ENCODE measurements at places on chromosomes 5 and 9.

DNA sequence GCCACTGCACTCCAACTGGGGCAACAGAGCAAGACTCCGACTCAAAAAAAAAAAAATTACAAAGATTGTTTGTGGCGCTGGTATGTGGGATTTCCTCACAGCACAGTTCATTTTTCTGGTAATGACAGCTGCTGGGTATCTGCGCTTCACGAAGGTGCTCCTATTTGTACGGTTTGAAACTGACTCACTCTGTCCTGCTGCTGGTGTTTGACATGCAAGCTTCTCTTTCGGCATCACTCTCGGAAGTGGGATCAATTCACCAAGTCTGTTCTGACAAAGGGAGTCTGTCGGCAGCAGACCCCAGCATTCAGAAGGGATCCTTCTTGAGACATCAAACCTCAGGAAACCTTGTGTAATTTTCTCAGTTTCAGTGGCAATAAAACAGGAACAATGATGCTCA, 26.3 kb downstream of the MAML1 start:
- no peak for DNase-seq

DNA sequence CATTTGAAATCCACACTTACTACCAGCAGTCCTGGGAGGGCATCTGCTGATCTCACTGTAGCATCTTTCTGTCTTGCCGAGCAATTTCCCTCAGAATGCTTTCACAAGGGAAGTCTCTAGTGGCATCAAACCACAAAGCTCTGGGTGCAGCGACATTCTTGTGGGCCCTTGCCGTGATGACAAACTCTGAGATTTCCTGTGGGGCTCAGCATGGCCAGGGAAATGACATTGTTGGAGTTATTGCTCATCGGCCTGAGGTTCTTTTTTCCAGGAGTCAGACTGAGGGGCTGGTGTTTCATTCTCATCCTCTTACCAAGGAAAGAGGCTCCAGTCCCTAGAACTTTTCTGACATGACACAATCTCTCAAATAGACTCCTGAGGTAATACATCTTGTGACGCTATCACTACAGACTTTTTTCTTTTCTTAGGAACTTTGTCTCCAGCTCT, 51.4 kb downstream of the PFDN1 start:
- DNase-seq = peak; percentile 20

- DNase-seq = no peak
These were observed 303.8 kb upstream of the CDH18 start for GRCh38 chr5:20291766-20292165.

GRCh38 chr5:88924330-88924657, 41.3 kb upstream of the MEF2C start:
- DNase-seq = no peak

GRCh38 chr5:34555699-34556508, 100.2 kb upstream of the RAI14 start:
- no peak for DNase-seq

GRCh38 chr5:142055301-142055700, 42.5 kb upstream of the GNPDA1 start:
- DNase-seq = no peak

- no peak for DNase-seq
These were observed 687.1 kb downstream of the TAF11L14 start for GRCh38 chr5:18321262-18321942.

DNA sequence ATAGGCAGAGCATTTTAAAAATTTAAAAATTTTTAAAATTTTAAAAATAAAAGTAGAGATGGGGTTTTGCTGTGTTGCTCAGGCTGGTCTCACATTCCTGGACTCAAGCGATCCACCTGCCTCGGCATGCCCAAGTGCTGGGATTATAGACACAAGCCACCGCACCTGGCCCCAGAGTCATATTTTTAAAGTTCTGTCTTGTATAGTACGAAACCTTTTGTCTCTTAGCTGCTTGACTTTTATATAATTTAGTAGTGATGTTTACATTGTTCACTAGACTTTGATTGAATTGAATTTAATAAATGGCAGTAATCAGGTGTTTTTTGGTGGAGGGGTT, 31.0 kb downstream of the LRRTM2 start:
- no peak for DNase-seq

DNA sequence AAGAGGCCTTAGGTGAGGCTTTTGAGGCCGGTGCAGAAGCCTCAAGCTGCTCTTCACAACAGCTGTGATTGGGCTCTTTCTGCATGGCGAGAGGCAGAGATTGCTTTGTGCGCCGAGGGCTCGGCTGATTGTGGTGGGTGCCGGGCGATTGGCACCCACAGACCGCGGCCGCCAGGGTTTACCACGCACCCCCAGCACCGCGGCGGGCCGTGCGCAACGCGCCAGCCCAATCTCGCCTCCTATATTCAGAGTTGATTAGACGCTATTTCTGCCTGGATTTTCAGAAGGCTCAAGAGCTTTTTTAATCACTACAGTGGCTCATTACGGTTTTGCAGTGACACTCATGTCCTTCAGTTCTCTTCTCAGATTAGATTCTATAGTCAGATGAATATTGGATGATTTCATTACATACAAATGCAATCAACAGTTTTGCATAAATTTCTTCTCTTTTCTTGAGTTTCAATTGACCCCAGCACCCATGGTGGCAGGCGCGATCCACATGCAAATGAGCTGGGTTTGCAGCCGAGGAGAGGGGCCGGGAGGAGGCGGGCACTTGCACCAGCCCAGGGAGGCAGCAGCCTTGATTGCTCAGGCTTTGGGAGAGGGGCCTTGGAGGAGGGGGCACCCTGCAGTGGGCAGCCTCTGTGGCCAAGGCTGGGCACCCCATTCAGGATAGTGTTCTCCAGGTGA, 33.8 kb upstream of the PTGS1 start:
- DNase-seq = no peak

GRCh38 chr5:58505971-58506640, 14.9 kb downstream of the GAPT start:
- no peak for DNase-seq

- no peak for DNase-seq
These were observed 673.4 kb upstream of the MEF2C start for GRCh38 chr5:89556215-89556913.

GRCh38 chr5:145166110-145166509, 669.0 kb downstream of the PRELID2 start:
- DNase-seq = no peak

GRCh38 chr9:16553869-16554540, 316.5 kb downstream of the BNC2 start:
- no peak for DNase-seq

- DNase-seq = no peak
These were observed 163.7 kb upstream of the SLC12A2 start for GRCh38 chr5:127919818-127920217.

- DNase-seq = no peak
These were observed 49.8 kb upstream of the FCN1 start for GRCh38 chr9:134967547-134967930.

DNA sequence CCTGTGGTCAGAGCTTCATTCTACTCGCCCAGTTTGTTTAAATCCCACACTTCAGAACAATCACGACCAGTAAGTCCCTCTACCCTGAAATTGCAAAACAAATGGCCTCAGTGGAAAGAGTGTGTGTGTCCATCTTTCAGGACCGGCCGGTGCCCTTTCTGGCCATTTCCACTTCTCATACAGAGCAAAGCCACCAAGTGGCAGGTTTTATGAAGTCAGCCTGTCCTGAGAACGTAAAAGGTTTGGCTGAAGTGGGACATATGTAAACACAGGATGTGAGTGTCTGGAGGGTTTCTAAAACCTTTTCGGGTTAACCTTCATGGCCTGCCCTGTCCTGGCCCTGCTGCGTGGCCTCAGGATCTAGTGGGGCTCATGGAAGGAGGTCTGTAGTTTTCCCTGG, 24.7 kb downstream of the NXNL2 start:
- no peak for DNase-seq

GRCh38 chr5:141919218-141920119, 4.2 kb upstream of the DELE1 start:
- no peak for DNase-seq

- no peak for DNase-seq
These were observed 1.2 kb downstream of the RPS14 start for GRCh38 chr5:150448334-150448733.

DNA sequence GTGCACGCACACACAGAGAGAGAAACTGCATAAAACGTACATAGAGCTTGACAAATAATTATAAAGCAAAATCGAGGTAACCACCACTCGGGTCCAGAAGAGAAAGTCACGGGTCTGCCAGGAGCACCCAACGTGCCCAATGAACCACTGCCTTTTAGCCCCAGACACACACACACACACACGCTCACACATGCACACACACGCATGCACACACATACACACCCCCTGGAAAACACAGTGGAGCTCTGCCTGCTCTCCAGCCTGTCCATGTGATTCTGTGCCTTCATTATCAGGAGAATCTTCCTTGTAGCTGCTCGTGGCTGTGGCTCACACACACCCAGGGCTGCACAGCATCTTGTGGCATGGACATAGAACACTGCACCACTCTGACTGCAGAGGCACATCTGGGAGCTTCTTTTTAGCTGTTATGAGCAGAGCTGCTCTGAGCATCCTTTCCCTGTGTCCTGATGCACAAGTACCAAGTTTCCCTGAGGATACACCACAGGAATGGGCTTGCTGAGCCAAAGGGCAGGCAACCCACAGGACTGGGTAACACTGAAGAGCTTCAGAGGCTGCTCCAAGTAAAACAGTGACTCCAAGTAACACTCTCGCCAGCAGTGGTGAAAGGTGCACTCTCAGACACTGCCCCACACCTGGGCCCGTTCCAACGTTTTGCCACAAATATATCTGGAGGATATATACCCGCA, 58.9 kb downstream of the CAMSAP1 start:
- DNase-seq = no peak

DNA sequence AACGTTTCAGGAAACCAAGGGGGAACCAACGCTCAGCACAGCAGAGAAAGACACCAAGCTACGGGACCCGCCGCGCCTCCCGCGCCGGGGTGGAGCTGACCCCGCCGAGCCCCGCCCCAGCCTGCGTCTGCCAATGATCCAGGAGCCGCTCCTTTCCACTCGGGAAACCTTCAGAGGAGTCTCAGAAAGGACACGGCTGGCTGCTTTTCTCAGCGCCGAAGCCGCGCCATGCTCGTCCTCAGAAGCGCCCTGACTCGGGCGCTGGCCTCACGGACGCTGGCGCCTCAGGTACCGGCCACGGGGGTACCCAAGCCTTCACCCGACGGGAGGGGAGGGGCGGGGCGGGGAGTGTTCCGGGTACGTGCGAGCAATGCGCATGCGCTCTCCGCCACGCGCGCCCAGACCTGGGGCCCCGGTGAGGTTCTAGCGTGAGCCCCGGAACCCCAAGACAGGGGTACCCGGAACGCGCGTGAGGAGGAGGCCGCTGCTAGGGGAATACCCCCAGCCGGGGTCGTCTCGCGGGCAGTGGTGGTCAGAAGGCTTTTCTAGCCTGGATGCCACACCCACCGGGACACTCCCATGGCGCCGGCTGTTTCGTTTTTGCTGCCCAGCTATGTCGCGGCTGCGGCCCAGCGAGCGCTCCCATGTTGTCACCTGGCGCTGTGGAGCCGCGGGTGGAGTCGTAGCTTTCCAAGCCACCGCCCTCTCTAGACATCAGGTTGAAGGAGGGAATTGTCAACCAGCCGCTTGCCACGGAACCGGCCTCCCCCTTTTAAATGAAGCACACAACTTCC, at the start of gene NIPSNAP3A:
Gene NIPSNAP3A, plus strand, starts transcription at position 119 of the 794 bp plus-strand sequence. Its CDS starts 110 bp downstream, at position 229.
- peak; percentile 44 for DNase-seq

DNA sequence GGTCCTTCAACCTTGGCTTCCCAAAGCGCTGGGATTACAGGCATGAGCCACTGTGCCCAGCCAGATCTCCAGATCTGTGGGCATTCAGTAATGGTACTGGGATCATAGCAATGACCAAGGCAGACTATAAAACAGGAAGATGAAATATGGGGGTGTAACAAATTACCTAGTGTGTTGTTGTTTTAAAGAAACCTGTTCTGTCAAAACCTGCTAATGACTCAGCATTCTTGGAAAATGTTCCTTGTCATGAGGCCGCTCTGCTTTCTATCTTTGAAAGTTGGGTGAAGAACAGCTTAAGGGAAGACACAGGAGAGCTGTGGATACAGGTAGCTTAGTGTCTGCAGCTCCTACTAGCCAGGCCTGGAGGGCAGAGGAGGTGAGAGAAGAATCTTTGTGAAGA, 19.4 kb downstream of the TARS1 start:
- DNase-seq = no peak

DNA sequence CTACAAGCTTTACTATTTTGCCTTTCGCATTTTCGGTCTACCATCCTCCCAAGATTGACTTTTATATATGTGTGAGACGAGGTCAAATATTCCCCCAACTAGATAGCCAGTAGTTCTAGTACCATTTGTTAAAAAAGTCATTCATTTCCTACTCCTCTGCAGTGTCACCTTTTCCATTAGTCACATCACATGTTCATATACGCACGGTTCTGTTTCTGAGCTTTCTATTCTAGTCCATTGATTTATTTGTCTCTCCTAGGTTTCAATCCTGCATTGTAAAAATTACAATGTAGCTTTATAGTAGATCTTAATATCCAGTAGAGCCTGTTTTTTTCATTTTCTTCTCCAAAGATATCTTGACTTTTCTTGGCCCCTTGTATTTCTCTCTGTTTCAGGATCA, 528.7 kb upstream of the TRPC7 start:
- DNase-seq = no peak

GRCh38 chr5:119016125-119016774, 27.9 kb upstream of the DTWD2 start:
- DNase-seq = no peak

GRCh38 chr5:14726066-14726838, 61.7 kb downstream of the OTULIN start:
- DNase-seq = no peak

GRCh38 chr5:170523142-170523551, 19.3 kb downstream of the KCNIP1 start:
- no peak for DNase-seq

DNA sequence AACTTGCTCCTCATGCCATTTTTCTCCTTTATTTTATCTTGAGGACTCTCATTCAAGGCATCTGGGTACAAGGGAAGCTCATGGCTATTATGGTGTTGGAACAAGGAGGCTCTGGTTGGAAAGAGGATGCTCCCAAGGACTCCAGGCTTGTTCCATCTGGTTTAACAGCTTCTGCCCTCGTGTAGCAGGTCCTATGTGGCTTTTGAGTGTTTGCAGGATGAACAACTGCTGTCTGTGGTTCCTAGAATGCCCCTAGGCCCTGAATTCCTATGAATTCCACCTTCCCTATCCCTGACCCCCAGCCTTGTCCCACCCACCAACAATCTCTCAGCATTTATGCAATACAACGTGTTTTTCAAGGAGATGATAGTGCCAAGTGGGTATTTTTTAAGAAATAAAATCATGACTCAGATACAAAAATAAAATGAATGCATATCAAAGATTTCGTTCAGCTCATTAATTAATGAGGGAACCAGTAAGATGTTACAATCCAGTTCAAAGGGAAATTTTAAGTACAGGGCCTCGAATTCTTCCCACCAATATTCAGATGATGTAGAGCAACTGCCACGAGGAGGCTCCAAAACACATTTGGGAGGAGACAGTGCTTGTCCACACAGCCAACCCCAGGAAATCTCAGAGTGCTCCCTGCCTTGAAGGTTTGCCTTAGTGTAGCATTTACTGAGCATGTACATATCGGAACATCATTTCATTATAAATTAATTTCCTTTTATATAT, 182.0 kb downstream of the MUSK start:
- DNase-seq = no peak
